GM19239 (cell line): ENCODE measurements at places on chromosomes 5 and 9.

DNA sequence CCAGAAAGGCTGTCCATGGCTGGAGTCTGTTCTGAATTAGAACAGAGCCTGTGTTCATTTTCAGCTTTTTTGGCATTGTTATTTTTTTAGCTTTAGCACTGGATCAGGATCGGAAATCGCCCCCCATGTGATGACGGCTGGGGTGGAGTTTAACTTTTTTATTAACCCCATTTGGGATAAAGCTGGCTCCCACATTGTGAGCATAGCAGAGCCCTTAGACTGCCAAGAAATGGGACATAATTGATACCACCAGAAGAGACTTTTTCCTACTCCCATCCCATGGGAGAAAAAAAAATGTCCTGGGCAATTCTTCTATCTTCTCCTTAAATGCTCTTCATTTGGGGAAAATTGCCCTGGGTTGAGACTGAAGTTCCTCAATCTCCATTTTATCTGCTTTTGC lies 52.4 kb downstream of the SLIT3 start:
- no peak for DNase-seq

DNA sequence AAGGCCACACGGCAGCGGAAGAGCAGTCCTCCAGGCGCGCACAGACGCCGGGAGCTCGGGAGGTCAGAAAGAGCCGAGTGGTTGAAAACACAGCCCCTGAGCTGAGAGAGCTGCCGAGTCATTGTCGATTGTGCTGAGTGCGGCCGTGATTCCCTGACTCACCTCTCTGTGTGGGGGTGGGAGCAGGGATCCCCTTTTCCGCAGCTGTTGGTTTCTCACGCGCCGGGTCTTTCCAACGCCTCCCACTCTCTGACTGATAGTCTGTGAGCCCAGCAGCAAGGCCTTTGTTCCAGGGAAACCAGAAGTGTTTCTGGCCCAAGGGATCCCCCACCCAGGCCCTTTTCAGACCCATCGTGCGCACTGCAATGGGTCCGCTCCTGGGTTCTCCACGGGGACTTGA lies 97.3 kb downstream of the MRPL36 start:
- DNase-seq, result no peak

DNA sequence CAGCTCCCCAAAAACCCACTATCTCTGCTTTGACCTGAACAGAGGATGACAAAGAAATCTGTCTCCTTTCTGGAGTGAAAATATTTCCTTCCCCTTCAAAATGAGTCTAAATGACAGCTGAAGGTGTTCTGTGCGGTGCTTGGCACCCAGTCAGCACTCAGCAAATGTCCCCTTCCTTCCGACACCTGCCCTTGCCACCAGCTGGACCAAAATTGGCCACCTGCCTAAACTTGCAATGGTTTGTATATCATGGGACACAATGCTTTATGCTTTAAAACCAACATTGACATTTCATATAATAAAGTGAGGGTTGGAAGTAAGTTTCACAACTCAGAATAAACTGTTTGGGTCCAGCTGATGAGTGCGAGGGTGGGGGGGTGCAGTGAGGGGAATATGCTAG lies 7.5 kb upstream of the TTC1 start:
- no peak for DNase-seq

- no peak for DNase-seq
These were observed 379.7 kb downstream of the TMEM38B start for GRCh38 chr9:106074006-106074405.

GRCh38 chr9:135075234-135076142 lies 12.0 kb upstream of the OLFM1 start:
- no peak for DNase-seq

GRCh38 chr5:129718471-129719090 lies 29.3 kb upstream of the MINAR2 start:
- DNase-seq, result no peak

- DNase-seq, result no peak
These were observed 36.5 kb upstream of the SH3PXD2B start for GRCh38 chr5:172490514-172491461.

DNA sequence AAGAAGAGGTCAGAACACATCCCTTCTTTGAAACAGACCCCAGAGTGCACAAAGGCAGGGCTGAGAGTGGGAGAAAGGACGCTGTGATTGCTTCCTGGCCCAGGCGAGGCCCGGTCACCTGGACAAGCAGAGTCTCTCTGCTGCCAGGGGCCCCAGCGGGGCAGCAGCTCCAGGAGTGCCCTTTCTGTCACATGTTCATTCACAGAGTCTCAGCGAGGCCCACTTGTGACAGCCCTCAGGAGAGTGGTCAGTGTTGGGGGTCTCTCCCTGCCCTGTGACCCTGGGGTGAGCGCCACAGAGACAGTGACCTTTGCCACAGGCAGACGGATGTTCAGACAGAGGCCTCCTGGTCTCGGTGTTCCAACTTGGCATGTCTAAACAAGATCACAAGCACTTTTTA lies 130.2 kb upstream of the IRX4 start:
- DNase-seq, result no peak

DNA sequence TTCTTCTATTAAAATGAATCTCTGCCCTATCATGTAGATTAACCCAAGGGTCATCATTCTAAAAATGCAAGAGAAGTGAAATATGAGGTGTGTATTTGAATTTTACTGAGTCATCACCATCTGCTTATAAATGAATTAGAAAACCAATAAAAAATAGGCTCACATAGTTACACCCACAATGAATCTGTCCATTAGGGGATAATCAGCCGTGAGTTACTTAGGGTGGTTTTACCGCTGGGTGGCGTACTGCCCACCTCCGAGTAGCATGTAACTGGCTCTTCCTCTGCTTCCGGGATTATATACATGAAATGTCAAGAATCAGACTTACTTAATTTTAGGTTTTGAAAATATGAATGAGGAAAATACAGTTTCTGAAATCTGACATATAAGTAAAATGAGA lies 332.9 kb upstream of the CCNG1 start:
- DNase-seq, result no peak

- DNase-seq, result no peak
These were observed 166.3 kb downstream of the C5orf15 start for GRCh38 chr5:133801955-133802751.

GRCh38 chr9:126630458-126631237 lies 16.9 kb downstream of the LMX1B start:
- no peak for DNase-seq

DNA sequence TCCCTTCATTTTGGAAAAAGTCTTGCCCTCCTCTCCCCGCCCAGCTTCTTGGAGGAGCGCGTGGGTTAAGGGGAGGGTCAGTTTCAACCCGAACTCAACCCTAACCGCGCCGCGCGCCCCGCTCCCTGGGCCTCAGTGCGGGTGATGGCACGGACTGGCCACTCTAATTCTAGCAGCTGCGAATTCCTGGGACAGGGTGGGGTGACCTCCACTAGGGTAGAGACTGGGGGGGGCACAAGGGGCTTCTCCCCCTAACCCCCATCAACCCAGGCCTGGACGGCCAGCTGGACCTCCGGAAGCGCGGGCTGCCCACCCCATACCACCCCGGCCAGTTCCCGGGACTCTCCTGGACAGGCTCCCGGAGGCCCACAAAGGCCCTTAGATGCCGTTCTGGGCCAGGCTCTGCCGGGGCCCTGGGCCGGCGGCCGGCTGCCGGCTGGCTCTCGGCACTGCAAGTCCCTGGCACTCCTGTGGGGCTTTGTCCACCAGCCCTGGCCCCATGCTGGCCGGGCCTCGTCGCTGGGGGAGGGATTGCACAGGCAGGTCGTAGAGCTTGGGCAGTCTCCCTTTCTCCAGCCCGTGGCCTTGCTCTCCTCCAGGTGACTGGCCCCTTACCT lies 7.2 kb upstream of the PSD2 start:
- DNase-seq, result no peak
